ENCODE measurements at places on chromosomes 1 and 21. TPM values are rescaled to one million over a fixed set of nuclear protein-coding genes. Genes with fewer than 3 reads are reported as not detected.

The AK5 gene
- total RNA-seq, result 7.8 TPM

GRCh38 chr1:107976836-107977235 is 11.9 kb upstream of the VAV3 start:
- no peak overlapping the region for H3K4me3 ChIP-seq
- no peaks in the 10 kb centered on the region for H3K36me3 ChIP-seq
- no peak overlapping the region for H3K27ac ChIP-seq
- no peak for DNase-seq
- H3K4me1 ChIP-seq, result no peaks in the 10 kb centered on the region

The OR2L13 gene
- not detected for total RNA-seq

DNA sequence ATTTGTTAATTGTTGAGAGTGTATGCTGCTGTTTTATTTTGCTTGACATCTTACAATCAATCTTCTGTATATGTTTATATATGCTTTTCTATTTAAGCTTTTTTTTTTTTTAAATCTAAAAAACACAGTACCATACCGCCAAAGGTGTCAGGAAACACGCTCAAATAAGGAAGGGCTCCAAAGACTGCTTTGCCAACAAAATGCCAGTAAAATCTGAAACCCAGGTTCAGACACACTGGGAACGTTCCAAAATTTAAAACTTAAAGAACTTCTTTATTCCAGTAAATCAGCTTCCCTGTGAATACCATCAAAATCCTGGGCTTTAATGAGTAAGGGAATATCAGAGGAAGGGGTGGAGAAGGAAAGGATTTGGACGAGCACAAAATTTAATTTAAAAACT is 87.3 kb downstream of the SIM2 start:
- no peak for DNase-seq
- no peaks in the 10 kb centered on the region for H3K27me3 ChIP-seq
- H3K4me3 ChIP-seq, result no peak overlapping the region
- no peak overlapping the region for H3K27ac ChIP-seq

DNA sequence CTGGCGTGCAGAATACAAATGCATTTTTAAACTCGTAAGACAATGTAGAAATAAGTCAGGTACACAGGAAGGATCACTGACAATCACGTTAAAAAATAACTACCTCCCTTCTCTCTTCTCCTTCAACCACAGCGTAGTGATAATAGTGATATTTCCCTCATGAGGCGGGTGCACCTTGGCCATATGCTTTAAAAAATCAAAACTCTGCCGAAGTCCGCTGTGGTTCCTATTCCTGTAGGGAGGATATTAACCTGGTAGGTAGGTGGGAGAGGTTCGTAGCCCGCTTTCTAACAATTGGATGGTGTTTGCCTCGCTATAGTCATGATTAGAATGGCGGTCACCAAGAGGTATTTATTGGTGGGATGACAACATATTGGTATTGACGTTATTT is 732 bp downstream of the GREM2 start:
- H3K4me3 ChIP-seq, result peak overlapping the region; percentile 85
- H3K27ac ChIP-seq, result peak overlapping the region; percentile 20
- H3K4me1 ChIP-seq, result peaks cover 23% of the 10 kb centered on the region

GRCh38 chr21:40610345-40610744 is 236.6 kb downstream of the DSCAM start:
- no peaks in the 10 kb centered on the region for H3K4me1 ChIP-seq
- H3K36me3 ChIP-seq, result no peaks in the 10 kb centered on the region
- no peak overlapping the region for H3K27ac ChIP-seq
- H3K27me3 ChIP-seq, result no peaks in the 10 kb centered on the region

- no peaks in the 10 kb centered on the region for H3K27me3 ChIP-seq
- no peak overlapping the region for H3K27ac ChIP-seq
- peaks cover 11% of the 10 kb centered on the region for H3K36me3 ChIP-seq
Measured at GRCh38 chr1:23709229-23709628, 17.6 kb downstream of the RPL11 start.
